ENCODE measurements at places on chromosomes 6 and 20.

DNA sequence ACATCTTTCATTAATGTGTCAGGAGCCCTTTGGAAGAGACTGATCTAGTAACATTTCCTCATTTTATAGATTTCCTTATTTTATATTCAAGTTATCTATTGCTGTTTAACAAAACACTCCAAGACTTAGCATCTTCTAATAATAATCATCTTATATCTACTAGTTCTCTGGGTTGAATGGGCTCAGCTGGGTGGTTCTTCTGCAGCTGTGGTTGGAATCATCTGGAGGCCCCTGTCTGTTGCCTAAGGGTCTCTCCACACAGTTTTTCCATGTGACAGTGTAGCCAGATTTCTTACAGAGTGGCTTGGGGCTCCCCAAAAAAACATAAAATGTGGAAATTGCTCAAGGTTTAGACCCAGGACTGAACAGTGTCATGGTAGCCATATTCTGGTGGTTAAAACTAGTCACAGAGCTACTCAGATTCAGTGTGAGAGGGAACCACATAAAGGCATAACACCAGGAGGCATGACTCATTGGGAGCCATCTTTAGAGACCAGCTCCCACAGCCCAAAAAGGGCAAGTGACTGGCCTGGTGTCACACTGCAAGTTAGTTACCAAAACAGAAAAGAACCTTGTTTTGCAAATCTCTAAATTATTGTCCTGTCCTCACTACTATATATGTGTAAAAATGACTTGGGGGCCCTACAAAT lies 11.5 kb downstream of the SLC2A10 start:
- DNase-seq = no peak

DNA sequence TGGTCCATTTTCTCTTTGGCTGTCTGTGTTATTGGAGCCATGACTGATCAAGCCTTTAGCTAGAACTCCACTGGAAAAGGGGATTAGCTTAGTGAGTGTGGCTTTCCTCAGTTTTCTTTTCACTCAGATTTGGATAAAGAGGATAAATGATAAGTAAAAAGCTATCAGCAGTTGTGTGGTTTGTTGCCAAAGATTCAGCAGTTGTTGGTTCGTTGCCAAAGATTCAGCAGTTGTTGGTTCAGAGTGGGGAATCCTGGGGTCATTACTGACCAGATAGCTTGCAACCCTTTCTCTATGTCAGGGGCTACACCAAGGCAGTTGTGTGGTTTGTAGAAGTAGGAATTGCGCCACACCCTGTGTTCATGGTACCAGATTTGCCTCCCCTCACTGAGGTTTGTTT lies 107.7 kb upstream of the SCP2D1 start:
- DNase-seq = no peak

DNA sequence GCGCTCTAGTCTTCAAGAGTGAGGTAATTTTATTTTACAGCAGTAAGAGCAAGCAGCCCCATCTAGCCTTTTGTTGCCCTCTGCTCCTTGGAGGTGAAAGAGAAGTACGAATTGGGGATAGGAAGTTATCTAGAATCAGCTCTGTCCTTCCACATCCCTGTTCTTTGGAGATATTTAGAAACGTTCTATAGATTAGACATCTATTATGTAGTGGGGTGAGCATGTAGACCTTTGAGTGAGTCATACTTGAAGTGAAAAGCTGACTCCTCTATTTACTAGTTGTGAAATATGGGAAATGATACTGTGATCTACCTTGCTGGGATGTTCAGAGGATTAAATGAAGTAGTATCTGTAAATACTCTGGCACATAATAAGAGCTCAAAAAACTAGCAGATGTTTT lies 36.0 kb upstream of the SLC35D3 start:
- no peak for DNase-seq

- DNase-seq = no peak
Observed at GRCh38 chr6:136501096-136501495, 49.1 kb downstream of the MAP7 start.

GRCh38 chr6:157974341-157974894 lies 7.2 kb upstream of the SYNJ2 start:
- no peak for DNase-seq

- DNase-seq = no peak
Observed at GRCh38 chr20:21289651-21290050, 13.5 kb upstream of the XRN2 start.

GRCh38 chr6:46476301-46476700 lies 14.9 kb downstream of the RCAN2 start:
- DNase-seq = no peak

DNA sequence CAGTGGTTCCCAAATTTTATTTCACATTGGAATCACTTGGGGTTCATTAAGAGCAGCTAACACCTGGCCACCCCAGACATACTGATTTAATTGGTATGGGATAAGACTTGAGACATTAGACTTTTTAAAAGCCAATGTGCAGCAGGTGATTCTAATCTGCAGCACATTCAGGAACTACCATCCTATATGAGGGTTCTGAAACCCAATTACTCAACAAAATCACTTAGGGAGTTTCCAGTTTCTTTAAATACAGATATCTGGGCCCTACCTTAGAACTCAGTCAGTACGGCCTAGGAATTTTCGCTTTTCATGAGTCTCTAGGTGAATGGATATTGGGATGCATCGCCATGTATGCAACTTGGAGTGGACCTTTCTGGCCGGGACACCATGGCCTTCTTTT lies 24.0 kb upstream of the L3MBTL3 start:
- no peak for DNase-seq

- DNase-seq = no peak
Observed at GRCh38 chr20:16129411-16129810, 443.8 kb downstream of the KIF16B start.

DNA sequence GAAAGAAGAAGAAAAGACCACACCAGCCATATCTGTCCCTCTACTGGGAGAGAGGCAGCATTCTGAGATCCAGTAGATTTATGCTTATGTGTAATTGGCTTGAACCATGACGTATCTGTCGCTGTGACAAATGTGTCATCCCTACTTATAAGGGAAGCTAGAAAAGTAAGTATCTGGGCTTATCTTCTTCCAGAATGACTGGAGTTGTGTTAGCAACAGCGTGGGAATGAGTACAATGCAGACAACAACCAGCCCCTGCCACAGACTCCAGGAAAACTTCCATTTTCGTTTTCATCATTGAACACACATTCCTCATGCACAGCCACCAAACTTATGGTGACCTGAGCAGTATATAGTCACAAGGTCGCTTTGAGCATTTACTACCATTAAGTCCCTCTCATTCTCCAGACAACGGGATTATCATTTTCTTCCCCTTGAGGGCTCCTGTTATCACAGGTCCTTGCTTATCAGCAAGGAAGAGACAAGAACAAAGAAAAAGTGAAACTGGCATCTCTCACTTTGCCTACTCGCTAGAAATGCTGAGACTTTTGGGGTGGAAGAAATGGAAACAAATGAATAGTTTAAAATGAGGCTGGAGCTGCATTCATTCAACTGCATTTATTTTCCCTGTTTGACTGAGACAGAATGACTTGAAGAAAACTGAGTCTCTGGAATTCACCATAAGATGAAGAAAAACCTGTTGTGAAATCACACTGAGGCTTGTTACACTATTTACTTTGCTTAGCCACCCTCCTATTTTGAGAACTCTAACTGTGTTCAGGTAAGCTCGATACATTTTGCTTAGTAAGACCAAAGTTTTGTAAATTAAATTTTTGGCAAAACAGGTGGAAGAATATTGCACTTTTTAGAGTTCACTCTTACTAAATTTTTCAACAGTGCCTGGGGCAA lies 149.3 kb upstream of the FOXQ1 start:
- no peak for DNase-seq

GRCh38 chr6:25882051-25882496 lies 8.0 kb upstream of the SLC17A3 start:
- DNase-seq = peak; percentile 93

GRCh38 chr6:139909992-139910391 lies 535.5 kb upstream of the CITED2 start:
- DNase-seq = no peak

DNA sequence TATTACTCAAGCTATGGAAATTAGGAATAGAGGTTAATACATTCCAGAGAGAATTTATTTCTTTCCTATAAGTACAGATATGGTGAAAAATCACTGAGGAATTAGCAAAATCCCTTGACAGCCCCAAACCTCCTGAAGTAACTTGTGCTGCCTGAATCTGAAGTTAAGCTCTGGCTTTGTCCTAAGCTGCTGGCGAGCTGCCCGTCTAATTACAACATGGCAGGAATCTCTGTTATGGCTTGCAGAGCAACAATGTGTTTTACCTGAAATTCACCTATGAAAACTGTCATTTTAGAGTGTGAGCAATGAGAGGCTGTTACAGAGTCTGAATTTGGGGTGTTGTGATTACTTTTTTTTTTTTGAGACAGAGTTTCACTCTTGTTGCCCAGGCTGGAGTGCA lies 22.5 kb upstream of the IYD start:
- no peak for DNase-seq

- no peak for DNase-seq
Observed at GRCh38 chr6:33692078-33692759, 19.3 kb downstream of the UQCC2 start.

DNA sequence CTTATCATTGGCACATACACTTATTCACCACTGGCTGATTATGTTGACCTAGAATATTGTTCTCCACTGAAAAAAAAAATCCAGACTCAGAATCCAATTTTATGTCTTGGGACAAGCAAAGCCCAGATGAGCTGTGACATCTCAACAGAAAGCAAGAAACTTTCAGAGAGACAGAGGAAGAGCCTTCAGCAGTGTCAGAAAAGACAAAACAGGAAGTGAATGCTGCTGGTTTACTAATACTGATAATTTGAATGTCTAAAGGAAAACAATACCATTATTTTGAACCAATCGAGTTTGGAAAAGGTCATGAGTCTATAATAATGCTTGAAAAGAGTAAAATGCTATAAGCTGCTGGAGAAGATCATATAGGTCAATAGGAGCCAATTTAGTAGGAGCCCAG lies 179.8 kb upstream of the RIMS1 start:
- DNase-seq = no peak

DNA sequence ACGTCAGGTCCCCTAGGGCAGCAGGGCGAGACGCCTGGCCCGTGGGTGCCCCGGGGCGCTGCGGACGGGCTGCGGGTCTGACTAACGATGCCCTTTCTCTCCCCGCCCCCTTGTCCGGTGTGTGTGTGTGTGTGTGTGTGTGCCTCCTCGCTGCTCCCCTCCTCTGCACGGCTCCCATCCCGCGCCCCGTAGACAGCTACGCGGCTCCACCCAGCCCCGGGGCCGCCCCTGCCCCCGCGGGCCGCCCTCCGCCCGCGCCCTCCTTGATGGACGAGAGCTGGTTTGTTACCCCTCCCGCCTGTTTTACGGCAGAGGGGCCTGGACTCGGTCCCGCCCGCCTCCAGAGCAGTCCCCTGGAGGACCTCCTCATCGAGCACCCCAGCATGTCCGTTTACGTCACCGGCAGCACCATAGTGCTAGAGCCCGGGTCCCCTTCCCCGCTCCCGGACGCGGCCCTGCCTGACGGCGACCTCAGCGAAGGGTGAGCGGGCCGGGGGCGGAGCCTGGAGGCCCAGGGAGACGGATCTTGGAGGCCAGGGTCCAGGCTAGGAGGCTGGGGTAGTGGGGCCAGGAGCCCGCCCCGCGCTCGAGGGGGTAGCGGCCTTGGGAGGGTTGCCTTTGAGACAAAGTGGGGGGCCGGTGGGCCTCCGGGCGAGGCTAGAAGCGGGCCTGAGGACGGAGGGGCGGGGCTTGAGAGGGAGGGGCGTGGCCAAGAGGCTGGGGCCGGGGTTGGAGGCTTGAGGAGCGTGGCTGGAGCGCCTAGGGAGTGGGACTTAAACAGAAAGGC lies 5.1 kb downstream of the TP53INP2 start:
- DNase-seq = no peak
